ENCODE measurements at places on chromosomes 6 and 20.

DNA sequence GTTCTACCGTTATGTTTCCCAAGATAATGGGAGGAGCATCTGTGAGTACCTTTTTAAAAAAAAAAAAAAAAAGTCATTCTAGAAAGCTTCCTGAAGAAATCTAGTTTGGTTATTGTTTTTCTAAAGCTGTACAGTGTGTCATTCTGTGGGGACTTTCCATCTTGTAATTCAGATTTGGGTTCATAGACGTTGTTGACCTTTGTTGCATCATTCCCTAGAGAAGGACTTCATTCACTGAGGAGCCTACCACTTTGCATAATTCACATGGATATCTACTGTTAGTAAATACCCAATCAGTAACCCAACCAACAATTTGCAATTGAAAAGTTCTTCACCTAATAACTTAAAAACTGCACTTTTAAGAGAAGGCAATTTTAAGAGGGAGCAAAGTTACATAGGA is 60.1 kb downstream of the RPP40 start:
- DNase-seq: no peak

- no peak for DNase-seq
Observed at GRCh38 chr6:20577173-20577688, 43.0 kb downstream of the CDKAL1 start.

DNA sequence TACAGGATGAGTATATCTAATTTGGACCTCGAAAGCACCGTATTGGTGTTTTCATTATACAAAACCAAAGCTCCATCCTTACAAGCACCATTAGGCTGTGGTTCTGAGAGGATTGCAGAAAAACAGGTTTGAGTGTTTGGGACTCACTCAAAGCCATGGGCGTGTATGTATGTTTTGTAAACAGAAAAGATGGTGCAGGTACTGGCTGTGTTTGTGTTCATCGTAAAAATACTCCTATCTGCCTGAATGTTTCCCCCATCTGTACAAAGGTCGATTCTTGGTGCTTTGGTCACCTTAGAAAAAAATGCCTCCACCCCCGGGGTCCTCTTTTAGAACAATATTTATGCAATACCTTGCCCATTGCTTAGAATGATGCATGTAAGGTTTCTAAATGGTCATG is 286.6 kb downstream of the TSHZ2 start:
- DNase-seq: no peak

DNA sequence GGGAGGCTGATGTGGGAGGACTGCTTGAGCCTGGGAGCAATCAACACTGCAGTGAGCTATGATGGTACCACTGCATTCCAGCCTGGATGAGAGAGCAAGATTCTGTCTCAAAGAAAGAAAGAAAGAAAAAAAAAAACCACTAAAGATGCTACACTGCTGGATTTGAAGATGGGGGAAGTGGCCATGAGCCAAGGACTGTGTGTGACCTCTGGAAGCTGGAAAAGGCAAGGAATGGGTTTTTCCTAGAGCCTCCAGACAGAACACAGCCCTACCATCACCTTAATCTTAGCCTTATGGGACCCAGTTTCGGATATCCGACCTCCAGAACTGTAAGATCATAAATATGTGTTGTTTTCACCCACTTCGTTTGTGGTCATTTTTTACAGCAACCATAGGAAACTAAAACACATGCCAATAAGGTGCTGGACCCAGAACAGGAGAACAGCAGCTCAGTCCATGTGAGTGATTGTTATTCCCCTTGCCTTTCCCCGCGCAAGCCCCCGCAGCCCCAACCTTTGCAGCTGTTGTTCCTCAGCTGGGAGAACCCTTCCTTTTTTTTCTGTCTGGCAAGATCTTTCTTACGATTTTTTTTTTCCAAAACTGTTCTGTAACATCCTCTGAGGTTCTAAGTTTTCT is 11.1 kb upstream of the VAPB start:
- no peak for DNase-seq

GRCh38 chr6:63504777-63505384 is 67.4 kb upstream of the LOC128125822 start:
- DNase-seq: no peak

DNA sequence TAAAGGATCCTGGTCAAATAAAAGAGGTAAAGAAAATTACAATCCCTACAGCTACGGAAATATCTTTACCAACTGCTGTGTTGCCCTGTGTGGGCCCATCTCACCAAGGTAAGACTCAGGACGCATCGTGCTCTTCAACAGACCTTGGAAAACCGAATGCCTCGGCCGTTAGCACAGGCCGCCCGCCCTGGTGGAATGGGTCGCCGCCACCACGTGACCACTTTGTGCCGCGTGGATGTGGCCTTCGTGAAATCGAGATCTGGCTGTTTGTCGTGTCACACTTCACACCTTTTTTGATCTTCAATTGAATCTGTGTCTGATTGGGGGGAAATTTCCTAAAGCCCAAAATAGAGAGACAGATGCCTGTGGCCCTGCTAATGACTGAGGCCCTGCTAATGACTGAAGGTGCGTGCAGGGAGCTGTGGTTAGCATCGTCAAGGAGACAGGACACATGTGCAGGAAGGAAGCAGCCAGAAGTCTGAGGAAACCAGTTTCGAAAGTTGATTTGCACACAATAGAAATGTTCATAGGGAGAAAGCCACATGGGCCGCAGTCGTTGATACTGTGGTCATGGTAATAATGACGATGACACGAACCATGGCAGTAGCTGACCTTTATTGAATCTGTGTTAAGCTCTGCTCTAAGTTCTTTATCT is 175.7 kb upstream of the SNX9 start:
- DNase-seq: no peak

- no peak for DNase-seq
Observed at GRCh38 chr6:163092876-163093275, 321.6 kb upstream of the QKI start.

DNA sequence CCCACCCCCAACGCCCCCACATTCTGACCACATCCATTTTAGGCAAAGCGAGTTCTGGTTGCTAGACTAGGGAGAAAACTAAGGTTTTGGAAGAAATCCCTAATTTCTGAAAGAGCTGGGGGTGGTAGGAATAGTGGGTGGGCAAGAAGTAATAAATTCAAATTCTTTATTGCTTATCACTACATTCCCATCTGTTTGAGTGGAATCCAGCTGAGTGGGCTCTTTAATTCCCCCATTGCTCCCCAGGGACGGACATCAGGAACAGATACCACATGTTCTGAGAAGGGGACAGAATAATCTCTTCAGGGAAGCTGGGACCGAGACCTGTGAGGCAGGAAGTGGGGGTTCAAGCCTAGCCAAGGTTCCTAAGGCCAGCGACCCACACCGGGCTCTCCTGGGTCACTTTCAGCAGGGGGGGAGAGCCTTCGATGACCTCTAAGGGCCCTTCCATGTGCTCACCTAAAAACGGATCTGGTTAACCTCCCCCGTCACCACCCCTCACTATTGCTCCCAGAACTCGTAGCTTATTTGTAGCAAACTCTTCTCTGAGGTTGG is 42.3 kb upstream of the MRPS10 start:
- no peak for DNase-seq

DNA sequence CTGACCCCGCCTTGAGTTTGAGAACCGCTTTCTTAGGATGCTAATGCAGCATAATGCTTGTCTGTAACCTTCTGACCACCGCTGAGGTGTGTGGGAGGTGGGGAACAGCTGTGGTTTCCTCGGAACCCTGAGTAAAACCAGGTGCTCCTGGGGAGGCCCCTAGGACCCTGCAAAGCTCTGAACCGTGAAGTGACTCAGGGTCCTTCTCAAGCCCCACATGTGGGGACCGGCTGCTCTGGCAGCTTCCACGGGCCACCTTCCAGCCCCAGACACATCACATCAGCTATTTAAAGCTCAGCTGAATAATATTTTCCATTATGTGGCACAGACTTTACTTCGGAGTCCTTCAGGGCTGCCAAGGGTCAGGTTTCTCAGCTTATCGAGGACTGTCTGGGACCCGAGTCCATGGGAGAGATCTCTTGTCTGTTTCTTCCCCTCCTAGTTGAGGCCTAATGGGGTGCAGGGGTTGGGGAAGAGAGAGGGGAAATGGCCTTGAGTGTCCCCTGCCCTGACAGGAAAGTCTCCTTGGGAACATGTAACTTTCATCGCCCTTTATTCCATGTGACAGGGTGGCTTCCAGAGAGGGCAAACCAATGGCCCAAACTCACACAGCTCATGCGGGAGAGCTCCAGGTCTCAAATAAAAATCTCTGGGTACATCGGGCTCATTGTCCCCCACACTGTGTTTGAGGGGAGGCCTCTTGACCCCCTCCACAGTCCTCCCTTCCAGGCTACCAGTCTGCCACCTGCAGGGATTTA is 186.1 kb upstream of the SLC24A3 start:
- no peak for DNase-seq

DNA sequence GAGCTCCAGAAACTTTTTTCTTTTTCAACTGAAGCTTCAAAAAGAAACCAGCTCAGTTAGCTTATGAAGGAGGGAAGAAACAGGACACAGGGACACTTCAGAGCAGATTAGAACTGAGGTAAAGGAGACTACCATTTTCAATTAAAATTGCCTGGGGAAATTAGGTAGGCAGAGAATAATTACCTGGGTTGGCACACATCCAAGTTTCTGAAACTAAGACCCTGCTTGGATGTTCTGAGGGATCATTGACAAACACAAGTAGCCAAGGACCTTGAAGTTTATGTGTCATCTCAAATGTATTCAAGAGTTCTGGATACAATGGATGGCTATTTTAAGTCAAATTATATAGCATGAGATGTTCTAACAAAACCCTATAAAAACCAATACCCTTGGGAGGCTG is 137.6 kb downstream of the PLCB4 start:
- DNase-seq: no peak

DNA sequence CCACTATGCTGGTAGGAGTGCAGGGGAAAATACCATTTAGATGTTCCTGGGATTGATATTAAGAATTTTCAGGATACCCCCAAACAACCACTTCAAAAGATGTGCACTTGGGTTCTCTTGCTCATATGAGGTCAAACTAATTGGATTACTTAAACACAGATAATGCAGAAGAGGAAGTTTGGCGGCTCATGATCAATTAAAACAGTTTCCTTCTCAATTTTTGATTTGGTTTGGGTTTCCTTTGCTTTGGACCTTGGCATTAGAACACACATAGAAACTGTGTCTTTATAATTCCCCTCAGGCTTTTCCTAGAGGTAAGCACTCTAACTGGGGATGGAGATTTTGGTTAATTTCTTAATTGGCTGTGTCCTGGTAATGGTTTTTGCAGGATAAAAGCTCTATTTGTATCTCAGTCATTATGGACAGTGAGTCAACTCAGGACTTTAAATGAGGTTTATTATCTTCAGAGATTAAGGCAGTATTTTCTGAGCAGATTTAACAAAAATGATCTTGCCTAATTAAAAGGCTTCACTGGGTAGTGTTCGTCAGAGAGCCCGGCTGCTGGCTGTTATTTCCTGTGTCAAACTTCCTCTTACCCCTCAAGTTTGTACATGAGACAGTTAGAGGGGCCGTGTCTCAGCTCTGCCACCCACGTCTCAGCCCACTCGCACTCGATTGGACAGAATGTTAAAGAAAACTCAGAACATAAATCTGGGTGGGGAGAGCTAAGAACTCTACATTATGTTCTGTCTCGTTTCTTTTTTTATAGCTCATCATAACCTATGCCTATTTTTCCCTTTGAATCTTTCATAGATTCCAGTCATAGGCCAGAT is 50.3 kb upstream of the PREP start:
- no peak for DNase-seq

DNA sequence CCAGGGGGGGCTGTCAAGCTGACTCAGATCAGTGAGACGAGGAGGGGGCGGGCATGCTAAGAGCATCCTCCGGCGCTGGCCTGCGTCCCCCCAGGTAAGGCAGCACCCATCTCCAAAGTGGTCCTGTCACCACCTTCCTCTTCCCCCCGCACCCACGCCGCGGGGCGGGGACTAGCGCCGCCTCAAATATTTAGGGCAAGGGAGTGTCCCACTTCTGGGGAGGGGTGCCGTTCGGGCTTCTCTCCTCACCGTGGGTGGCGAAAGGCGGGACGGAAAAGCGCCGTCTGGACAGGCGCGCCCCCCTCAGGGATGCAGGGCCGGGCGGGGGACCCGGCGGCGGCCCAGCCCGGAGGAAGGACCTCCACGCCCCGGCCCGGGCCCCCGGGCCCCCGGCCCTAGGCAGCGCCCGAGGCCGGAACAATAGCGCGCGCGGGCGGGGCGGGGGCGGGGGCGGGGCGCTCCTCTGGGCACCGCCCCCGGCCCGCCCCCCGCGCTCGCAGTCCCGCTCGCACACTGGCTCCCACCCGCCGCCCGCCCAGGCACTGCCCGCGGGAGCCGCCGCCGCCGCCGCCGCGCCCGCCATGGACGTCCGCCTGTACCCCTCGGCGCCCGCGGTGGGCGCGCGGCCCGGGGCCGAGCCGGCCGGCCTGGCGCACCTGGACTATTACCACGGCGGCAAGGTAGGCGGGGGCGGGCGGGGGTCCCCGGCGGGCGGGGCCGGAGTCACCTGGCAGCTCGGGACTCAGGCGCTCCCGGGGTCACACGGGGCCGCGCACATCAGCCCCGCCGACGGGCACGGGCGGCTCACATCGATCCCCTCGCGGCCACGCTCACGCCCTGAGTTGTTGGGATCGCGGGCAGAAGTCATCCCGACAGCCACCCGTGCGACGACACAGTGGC is at the start of gene TOX2:
Gene TOX2, plus strand, starts transcription at position 542 of the 900 bp plus-strand sequence. Its CDS starts 40 bp downstream, at position 582.
- DNase-seq: no peak

- DNase-seq: no peak
Observed at GRCh38 chr6:109769213-109769612, 78.1 kb downstream of the FIG4 start.

- DNase-seq: no peak
Observed at GRCh38 chr20:1415667-1416468, 23.0 kb upstream of the FKBP1A start.
